Astrocyte of the spinal cord (primary cell): ENCODE measurements at places on chromosomes 2 and 18.
A peak's percentile ranks its signal among the peaks of the same experiment; 100 is the strongest.

DNA sequence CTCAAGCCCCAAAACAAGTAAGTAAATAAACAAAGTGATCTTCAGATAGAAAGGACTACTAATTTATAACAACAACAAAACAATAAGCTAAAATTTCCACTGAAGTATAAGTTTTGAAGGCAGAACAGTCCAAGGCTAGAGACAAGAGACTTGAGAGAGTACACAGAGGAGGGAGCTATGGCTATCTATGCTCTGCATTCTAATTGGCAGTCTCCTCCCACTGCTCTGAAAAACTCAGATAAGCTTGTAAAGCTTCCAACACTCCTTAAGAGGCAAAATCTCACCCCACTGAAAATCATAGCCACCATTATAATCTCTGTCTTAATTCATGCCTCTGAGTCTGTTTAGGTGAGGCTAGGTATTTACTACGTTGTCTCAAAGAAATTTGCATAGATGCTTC is 714.6 kb upstream of the LRATD1 start:
- DNase-seq: no peak

DNA sequence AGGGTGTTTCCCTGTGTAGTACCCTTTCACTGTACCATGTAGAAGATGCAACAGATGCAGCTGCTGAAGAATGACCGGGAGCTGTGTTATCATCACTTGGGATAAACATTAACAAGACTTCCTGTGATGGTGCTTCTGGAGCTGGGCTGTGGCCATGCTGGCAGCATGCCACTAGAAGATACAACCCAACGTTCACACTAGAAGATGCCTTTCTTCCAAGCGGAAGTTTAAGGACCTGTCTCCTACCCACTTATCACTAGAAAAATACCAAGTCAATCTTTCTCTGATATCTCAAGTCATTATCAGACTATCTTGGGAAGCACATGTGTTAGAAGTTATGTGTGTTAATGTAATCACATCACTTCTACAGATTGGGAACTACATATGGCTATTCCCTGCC is 953.5 kb downstream of the CNTNAP5 start:
- no peak for DNase-seq

DNA sequence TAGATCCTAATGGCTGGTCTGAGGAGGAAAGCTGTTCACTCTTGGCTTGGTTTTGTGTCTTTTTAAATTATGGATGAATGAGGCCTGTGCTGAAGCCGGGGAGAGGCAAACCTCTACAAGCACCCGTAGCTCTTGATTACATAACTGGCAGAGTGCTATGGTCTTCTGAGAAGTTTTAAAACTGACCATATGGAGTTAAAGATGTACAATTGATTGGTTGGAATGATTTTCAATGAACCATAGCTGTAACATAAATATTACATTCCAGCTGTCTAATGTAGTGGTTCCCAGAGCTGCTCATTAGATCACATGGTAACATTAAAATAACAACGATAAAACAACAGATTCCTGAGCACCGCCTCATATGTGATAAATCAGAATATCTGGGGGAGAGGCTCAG is 71.1 kb upstream of the MAP4K3 start:
- peak; percentile 66 for DNase-seq

DNA sequence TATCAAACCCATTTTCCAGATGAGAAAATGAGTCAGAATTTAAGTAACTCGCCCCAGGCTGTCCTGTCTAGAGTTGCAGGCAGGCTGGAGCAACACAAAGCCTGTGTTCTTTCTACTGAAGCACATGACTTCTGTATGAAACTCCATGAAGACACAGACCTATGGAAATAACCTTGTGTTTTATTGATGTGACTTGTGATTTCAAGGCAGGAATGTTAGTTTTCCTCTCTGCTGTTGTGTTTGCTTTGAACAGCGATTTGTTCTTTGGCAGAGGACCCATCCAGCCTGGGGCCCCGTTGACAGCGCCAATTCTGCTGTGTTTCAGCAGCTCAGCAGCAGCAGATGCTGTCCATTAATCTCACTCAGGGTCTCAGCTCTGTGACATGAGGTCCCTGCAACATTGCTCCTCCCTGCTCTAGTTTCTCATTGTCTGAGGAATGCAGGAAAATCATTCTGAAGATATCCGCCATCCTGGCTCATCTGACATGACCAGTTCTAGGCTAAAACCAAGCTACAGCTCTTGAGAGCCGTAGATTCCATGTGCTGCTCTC is 344.3 kb upstream of the RAB12 start:
- peak; percentile 22 for DNase-seq

- DNase-seq: no peak
Observed at GRCh38 chr2:3442185-3442584, 62.7 kb downstream of the TRAPPC12 start.

- DNase-seq: no peak
Observed at GRCh38 chr2:23685181-23685580, 241.7 kb downstream of the ATAD2B start.

GRCh38 chr2:74957886-74958273 is 563 bp upstream of the POLE4 start:
- DNase-seq: no peak

DNA sequence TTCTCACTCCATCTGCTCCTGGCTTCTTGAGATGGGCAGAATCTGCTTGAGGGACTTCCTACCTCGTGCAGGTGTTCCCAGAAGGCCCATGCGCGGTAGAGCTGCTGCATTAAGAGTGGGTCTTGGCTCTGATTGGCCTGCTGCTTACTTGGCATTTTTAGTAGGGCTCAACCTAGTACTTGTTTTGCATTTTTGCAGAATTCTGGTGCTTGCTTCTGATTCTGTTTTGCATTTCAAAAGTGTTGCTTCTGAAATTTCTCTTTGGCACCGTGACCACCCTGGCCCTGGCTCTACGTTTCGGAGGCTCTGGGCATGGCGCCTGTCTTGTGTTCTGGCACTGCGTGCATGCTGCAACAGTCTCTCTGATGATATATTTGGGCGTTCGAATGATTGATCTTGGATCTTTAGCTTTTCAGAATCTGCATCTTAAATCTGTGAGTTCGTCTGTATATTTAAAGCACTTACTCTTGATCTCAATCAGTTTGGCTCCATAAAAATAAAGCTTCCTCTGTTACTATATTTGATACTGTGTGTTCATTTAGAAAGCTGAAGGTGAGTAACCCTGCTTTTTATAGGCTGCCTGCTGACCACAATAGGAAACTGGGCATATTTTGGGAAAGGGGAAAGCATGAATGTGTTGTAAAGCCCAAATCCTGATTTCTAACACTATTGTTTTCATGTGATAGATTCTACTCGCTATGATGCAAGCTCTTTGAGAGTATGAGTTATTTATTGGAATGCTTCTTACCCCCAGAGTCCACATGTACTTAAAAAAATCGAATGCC is 22.2 kb downstream of the EFR3B start:
- no peak for DNase-seq

DNA sequence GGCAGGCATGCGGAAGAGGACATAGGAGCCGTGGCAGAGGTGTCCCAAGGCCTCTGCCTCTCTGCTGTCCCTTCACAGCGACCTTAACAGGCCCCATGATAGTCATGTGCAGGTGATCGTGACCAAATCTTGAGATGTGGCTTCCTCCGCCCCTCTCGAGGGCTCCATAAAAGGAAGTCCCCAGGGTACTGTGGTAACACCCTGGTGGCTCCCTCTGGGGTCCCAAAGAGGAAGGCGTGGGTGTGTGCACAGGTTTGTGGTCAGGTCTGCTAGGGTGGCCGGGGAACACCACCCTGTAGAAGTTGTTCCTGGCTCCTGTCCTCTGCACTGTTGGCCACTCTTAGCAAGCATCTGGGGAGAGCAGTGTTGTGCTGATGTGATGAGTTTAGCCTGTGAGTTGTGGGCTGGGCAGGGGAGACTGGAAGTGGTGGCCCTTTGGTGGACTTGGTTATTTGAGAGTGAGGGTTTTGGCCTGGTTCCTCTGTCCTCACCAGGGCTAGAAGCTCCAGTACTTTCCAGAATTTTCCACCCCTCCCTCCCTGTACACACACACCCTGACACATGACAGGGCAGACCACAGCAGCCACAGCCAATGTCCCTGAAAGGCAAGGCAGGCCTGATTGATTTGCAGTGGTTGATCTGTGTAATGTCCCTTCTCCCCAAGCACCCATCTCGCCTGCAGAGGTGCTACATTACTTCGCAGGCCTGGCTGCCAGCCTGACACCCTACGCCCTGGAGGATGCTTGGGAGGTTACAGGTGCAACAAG is 68.9 kb upstream of the BOD1L2 start:
- no peak for DNase-seq

GRCh38 chr2:128996078-128996477 is 677.4 kb upstream of the HS6ST1 start:
- no peak for DNase-seq

- DNase-seq: no peak
Observed at GRCh38 chr2:222294996-222295367, 3.8 kb downstream of the PAX3 start.

- DNase-seq: peak; percentile 36
Observed at GRCh38 chr2:9463698-9464034, 10.7 kb upstream of the IAH1 start.

GRCh38 chr2:203993560-203993959 is 57.0 kb downstream of the ICOS start:
- DNase-seq: no peak

DNA sequence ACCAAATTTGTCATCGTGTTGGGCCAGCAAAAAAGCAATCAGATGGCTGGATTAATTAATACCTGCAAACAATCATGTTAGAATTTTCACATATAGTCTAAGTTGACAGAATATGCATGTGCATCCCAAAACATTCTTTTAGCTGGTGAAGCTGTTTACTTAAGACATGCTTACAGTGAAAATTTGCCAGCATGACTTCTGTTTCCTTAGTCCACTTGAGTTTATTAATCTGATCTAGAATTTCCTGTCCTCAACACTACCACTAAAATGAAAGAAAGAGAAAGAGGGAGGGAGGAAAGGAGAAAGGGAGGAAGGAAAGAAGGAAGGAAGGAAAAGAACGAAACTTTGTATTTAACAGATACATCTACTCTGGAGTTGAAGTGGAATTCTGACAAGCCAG is 2109.9 kb upstream of the PIK3C3 start:
- peak; percentile 19 for DNase-seq

DNA sequence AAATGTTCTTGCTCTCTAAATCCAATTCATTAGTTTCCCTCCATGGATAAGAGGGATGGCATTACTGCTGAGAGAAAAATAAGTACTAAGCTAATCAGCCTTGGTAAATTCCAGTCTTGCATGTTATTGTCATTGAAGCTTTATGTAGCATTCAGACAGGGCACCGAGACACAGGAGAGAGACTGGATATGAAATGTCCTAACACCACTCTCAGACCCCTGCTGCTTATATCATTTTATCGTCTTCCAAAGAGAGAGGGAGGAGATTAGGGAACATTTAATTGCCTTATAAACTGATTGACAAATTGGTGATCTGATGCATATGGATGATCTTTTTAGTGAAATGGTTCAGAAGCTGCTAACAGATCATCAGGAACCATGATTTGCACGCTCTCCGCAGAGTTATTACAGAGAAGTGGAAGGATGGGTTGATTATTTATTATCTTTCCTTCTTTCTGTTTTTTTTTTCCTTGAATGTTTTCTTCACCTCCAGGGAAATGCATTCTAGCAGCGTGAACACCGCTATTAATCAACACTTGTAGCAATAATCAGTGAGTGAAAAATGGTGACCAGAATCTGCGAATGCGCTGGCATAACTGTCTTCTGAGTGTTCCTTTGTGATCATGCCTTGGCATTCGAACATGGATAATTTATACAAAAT is 150.7 kb upstream of the NRP2 start:
- no peak for DNase-seq

- DNase-seq: no peak
Observed at GRCh38 chr18:12515550-12515949, 107.8 kb downstream of the PRELID3A start.

GRCh38 chr2:44596537-44597320 is 235.0 kb downstream of the CAMKMT start:
- DNase-seq: no peak

- DNase-seq: no peak
Observed at GRCh38 chr2:176493226-176493825, 224.1 kb downstream of the MTX2 start.

- peak; percentile 43 for DNase-seq
Observed at GRCh38 chr2:31475692-31476091, 61.1 kb upstream of the XDH start.

GRCh38 chr18:37710726-37711125 is 145.1 kb upstream of the CELF4 start:
- DNase-seq: no peak

DNA sequence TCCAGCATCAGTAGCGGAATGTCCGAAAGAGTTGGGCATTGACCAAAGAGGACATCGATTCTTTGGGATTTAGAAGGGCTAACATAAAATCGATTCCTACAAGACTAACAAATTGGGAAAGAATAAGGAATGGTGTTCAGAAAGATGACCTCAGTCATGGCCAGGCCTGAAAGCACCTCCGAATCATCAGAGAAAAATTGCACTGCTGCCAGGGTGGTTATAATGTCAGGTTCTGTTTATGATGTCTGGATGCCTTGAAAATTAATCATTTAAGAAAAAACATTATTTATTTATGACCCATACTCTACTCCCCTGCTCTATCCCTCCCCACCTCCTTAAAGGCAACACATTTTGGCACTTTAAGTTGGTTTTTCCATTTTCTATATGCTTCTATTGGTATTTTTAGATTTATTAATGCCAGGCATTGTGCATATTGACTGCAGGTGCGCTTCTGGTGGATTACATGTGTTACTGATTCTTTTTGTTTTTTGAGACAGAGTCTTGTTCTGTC is 104.7 kb downstream of the MYCN start:
- DNase-seq: no peak

- no peak for DNase-seq
Observed at GRCh38 chr2:216624251-216624650, 9.0 kb upstream of the IGFBP2 start.

GRCh38 chr2:172742931-172743540 is 7.4 kb downstream of the RAPGEF4 start:
- peak; percentile 19 for DNase-seq

GRCh38 chr2:18639756-18640453 is 50.5 kb upstream of the NT5C1B start:
- DNase-seq: peak; percentile 8

DNA sequence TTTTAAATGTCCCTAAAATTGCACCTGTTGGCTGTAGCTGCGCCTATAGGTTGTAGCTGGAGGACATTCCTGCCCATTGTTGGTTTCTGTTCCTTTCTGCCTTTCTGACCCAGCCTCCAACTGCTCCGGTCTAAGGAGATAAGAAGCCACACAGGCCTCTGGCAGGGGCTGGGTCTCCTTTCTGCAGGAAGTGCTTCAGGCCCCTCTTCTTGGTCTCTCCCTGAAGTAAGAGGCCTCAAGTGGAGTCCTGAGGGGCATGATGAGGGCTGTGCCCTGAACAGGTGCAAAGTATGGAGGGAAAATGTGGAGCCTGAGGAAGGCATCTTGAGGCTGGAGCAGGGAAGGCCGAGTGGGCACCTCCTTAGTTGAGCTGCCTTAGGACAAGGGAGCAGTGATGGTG is 10.4 kb upstream of the SFTPB start:
- no peak for DNase-seq

- DNase-seq: no peak
Observed at GRCh38 chr2:96167407-96168013, 22.3 kb upstream of the DUSP2 start.
